Chondrocyte (in vitro differentiated cells): ENCODE measurements at places on chromosomes 7 and 10. TPM values are rescaled to one million over a fixed set of nuclear protein-coding genes. Genes with fewer than 3 reads are reported as not detected.
A peak's percentile ranks its signal among the peaks of the same experiment; 100 is the strongest.

Gene SFMBT2
- total RNA-seq, result 1.8 to 2.0 TPM (median 1.9 TPM) in 3 replicates

Gene CLCN1
- not detected in 3 replicates for total RNA-seq

GRCh38 chr10:122421742-122422141 is 32.7 kb upstream of the ARMS2 start:
- peak overlapping the region; percentile 74 for H3K27ac ChIP-seq
- no peaks in the 10 kb centered on the region for H3K27me3 ChIP-seq
- peaks cover 12% of the 10 kb centered on the region for H3K36me3 ChIP-seq
- no peak for DNase-seq
- no peak overlapping the region for H3K4me3 ChIP-seq
- peaks cover 55% of the 10 kb centered on the region for H3K4me1 ChIP-seq

GRCh38 chr7:1931256-1931950 is 261.3 kb downstream of the ELFN1 start:
- H3K4me1 ChIP-seq, result peaks cover 11% of the 10 kb centered on the region
- peaks cover 2% of the 10 kb centered on the region for H3K36me3 ChIP-seq
- no peak for DNase-seq
- H3K27me3 ChIP-seq, result no peaks in the 10 kb centered on the region

- H3K27me3 ChIP-seq, result peaks cover 54% of the 10 kb centered on the region
- H3K4me1 ChIP-seq, result peaks cover 8% of the 10 kb centered on the region
- DNase-seq, result no peak
- no peak overlapping the region for H3K27ac ChIP-seq
These were observed 14.6 kb downstream of the FAM131B start for GRCh38 chr7:143347950-143348349.

DNA sequence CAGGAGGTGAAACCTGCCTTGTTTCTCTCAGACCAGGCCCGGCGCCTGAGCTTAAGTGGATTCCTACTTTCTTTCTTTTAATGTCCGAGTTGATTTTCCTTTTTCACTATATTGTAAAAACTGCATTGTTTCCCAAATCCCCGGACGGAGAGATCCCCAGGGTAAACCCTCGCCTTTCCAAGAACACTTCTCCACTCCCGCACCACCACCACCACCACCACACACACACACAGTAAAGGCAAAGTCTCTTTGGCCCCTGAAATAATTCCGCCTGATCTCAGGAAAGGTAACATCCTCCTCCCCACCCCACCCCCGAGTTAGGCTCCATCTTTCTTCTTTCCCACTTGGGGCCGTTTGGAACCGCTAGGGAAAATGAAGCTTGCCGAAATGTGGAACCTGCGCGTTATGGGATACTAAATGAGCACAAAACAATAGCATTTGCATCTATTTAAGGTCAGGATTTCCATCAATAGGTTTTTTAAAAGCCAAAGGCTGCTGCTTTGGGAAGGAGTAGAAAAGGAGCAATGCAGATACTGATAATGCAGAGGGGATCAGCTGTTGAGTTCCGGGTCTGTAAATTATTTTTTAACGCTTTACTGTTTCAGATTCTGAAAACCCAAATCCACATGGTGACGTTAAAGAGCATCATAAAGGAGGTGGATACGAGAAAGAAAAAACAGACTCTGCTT is 2.5 kb downstream of the HPSE2 start:
- no peak for DNase-seq
- no peak overlapping the region for H3K27ac ChIP-seq
- H3K4me1 ChIP-seq, result peaks cover 32% of the 10 kb centered on the region
- H3K4me3 ChIP-seq, result no peak overlapping the region
- H3K27me3 ChIP-seq, result peaks cover 90% of the 10 kb centered on the region

DNA sequence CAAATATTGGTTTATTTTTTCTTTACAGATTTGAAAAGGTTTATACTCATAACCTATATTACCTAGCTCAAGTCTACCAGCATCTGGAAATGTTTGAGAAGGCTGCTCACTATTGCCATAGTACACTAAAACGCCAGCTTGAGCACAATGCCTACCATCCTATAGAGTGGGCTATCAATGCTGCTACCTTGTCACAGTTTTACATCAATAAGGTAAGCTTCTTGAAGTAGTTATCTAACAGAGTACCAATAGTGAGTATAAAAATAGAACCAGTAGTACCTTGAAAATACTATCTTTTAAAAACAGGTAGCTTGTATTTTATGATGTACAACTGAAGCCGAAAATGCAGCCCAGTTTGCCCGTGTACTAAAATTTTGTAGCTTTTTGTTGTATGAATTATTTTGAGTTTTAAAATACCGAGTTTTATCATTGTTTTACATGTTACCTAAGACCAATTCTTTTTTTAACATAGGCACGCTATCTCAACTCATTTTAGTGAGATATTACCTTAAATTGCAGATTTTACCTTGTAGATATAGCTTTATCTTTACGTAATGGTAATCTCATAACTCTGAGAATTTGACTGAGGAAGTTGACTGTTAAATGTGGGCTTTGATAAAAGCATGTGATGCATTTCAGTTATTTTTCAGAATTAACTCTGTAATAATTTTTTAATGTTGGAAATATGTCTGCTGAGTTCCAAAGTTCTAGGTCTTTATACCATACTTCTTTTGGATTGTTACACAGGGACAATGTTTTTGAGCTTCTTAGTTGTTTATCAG is 17.3 kb downstream of the KIFBP start:
- H3K4me1 ChIP-seq, result peaks cover 6% of the 10 kb centered on the region
- no peaks in the 10 kb centered on the region for H3K27me3 ChIP-seq
- no peak overlapping the region for H3K27ac ChIP-seq
- peaks cover 9% of the 10 kb centered on the region for H3K36me3 ChIP-seq
- DNase-seq, result no peak

DNA sequence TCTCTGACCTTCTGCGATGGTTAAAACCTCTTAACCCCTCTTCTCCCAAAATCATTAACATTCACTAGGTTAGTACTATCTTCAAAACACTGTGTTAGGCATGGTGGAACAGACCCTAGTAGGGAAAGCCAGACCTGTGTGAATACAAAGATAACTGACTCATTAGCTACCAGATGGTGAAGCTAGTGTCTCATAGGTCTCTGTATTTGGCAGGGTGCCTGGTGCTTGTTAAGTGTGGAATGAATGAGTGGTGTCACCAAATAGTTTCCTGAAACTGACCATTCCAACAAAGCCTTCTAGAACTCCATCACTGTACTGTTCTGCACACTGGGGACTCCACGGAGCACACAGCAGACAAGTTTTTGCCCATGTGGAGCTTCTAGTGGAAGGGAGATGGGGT is 27.7 kb upstream of the TM9SF3 start:
- no peak overlapping the region for H3K4me3 ChIP-seq
- H3K27me3 ChIP-seq, result no peaks in the 10 kb centered on the region
- DNase-seq, result no peak
- peaks cover 16% of the 10 kb centered on the region for H3K4me1 ChIP-seq

- DNase-seq, result no peak
- no peak overlapping the region for H3K4me3 ChIP-seq
- no peak overlapping the region for H3K27ac ChIP-seq
- no peaks in the 10 kb centered on the region for H3K4me1 ChIP-seq
- H3K36me3 ChIP-seq, result no peaks in the 10 kb centered on the region
- H3K27me3 ChIP-seq, result no peaks in the 10 kb centered on the region
These were observed 736.6 kb downstream of the AUTS2 start for GRCh38 chr7:70334871-70335270.

- H3K27me3 ChIP-seq, result no peaks in the 10 kb centered on the region
- no peak overlapping the region for H3K27ac ChIP-seq
- DNase-seq, result no peak
- H3K4me1 ChIP-seq, result no peaks in the 10 kb centered on the region
- H3K4me3 ChIP-seq, result no peak overlapping the region
These were observed 217.7 kb upstream of the ETV1 start for GRCh38 chr7:14207138-14207537.

DNA sequence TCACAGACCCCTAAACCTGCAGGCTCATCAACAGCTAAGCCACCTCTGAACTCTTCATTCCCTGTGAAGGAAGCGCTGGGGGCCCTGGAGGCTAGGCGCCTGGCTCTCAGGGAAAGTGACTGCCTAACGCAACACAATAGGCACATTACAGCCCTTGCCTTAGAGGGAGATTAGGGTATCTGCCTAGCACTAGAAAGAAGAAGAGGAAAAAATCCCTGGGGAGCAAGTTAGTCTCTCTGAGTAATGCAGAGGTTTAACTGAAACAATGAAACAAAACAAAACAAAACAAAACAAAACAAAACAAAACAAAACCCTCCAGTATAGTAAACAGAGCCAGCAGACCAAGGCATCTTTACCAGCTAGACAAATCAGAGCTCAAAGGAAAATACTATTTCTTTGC is 2.6 kb downstream of the ZNF777 start:
- H3K27me3 ChIP-seq, result no peaks in the 10 kb centered on the region
- no peak overlapping the region for H3K27ac ChIP-seq
- H3K4me3 ChIP-seq, result peak overlapping the region; percentile 37
- H3K4me1 ChIP-seq, result peaks cover 16% of the 10 kb centered on the region
- peaks cover 11% of the 10 kb centered on the region for H3K36me3 ChIP-seq

DNA sequence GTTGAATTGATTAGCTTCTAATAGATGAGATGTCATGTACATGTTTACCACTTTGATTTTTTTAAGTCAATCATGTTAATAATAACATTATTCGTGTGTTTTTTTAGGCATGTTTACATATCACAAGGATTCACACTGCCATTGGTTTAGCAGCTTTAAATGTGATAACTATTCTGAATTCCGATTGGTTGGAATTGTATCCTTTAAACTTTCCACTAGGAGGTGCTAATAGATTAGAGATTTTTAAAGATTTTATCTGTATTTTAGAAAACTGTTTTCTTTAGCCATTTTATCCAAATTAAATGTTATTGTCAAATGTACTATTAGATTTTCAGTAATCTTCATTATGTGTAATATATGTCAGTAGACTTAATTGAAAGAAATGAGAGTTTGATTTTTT is 83.2 kb downstream of the HECTD2 start:
- DNase-seq, result no peak
- H3K4me3 ChIP-seq, result no peak overlapping the region
- peaks cover 20% of the 10 kb centered on the region for H3K4me1 ChIP-seq
- no peak overlapping the region for H3K27ac ChIP-seq
